ENCODE measurements at places on chromosomes 12 and 14. TPM values are rescaled to one million over a fixed set of nuclear protein-coding genes. Genes with fewer than 3 reads are reported as not detected.

Gene GRIN2B
- 0.19 TPM for total RNA-seq

Gene SMIM41
- not detected for total RNA-seq

Gene KCNC2
- not detected for total RNA-seq

Gene DLK1
- total RNA-seq = not detected

Gene PZP
- total RNA-seq = not detected

Gene KRT74
- not detected for total RNA-seq

Gene ABHD12B
- total RNA-seq = not detected

Gene NDRG2
- 0.38 TPM for total RNA-seq

Gene DEPDC4
- 1.7 TPM for total RNA-seq

Gene LRP1-AS
- not detected for total RNA-seq
